SW 1271 (cell line): ENCODE measurements at places on chromosomes 3 and 15.

DNA sequence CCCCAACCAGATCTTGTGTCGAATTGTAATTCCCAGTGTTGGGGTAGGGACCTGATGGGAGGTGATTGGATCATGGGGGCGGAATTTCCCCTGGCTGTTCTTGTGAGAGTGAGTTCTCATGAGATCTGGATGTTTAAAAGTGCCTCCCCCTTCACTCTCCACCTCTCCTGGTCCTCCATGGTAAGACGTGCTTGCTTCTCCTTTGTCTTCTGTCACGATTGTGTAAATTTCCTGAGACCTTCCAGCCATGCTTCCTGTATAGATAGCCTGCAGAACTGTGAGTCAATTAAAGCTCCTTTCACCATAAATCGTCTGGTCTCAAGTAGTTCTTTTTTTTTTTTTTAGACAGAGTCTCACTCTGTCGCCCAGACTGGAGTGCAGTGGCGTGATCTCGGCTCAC lies 42.3 kb downstream of the NR1D2 start:
- no peak for DNase-seq

- DNase-seq = no peak
Measured at GRCh38 chr3:105368566-105369499, 2.1 kb downstream of the ALCAM start.

- no peak for DNase-seq
Measured at GRCh38 chr15:68427366-68427765, 4.6 kb downstream of the ITGA11 start.

GRCh38 chr3:128875556-128876120 lies 3.8 kb upstream of the ACAD9 start:
- DNase-seq = peak; percentile 14

GRCh38 chr3:72255191-72255590 lies 470.2 kb upstream of the PROK2 start:
- no peak for DNase-seq

GRCh38 chr3:178947738-178948137 lies 123.9 kb downstream of the ZMAT3 start:
- DNase-seq = no peak

DNA sequence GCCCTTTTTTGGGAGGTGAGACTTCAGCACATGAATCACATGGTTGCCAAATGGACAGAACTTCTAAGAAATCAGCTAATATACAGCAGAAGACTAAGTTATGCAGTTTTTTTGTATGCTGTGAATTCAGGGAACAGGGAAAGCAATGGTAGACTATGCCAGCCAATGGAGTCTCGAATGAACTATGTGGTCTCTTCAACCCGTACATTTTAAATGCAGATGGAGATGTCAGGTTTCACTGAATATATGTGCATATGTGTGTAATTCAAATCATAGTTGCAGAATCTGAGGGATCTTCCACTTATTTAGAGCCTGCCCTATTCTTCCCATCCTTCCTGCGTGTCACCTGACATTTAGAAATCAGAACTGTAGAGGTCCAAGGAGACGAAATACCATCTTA lies 187.9 kb downstream of the SLCO3A1 start:
- no peak for DNase-seq

DNA sequence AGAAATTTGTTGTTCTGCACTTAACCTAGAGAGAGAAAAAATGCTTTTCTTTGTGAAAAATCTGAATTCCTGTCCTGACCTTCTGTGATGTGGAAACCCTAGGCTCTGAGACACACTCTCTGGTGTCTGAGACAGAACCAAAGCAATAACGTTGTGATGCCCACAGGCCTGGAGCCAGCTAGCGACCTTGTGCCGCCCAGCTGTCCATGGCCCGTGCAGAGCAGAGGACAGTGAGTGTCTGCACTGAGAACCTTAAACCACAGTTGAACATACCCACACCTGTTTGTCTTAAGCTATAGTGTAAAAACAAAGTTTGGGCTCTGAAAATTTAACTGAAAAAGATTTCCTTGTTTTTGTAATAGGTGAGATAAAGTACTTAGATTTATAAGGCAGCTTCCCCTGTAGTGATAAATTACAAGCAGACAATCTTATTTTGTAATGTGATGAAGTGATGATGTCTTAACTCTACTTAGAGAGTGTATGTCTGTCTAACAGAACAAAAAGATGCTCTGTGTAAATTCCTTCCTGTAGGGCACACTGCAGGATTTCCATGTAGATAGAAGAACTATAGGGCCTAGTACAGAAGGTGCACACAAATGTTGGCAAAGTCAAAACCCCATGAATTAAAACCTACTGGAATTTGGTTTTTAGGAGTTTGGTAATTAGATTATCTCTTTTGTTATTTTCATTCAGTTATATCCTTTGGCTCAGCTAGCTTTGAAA lies 62.7 kb downstream of the SNRK start:
- no peak for DNase-seq

DNA sequence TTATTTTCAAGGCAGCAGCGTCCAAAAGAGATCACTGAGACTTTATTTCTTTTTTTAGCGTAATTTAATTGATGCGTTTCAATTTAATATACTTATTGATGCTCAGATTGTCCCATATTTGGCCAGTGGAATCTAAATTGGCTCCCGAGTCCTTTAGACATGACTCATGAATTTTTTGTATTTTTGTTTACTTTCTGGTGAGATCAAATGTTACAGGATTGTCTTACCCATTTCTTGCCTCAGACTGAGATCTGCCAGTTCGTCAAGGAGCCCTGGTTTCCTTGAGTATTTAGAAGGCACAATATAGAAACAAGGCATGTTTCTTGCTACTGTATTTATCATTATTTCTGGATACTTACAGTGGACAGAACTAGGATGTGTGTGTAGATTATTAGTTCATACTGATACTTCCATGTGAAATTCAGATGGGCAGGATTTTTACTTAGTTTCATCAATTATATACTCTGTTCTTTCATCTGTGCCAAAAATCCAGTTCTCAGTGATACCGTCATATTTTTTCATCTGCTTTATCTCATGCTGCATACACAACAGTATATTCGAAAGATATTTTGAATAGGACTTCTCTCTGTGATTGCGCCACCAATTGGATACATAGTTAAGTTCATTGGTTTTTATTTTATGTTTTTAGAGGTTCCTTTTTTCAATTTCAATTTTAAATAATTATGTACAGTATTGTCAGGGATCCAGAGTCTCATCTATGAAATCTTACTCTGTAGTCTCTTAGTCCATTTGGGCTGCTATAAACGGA lies 436.9 kb upstream of the C2CD4B start:
- DNase-seq = no peak

DNA sequence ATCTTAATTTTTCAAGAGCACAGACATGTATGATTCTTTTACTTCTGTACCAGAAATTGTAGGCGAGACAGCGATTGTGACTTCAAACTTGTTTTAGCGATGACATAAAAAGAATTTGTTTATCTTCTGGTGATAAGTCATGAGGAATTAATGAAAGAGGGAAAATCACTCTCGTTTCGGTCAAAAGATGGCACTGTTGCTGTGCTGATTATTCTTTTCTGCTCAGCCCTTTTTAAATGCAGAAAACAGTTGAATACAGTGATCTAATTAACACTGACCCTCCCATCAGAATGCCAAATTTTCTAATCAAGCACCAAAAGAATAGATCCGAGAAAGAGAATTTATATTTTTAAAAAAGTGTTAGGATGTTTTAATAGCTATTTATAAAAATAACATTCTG lies 52.6 kb downstream of the NSUN3 start:
- peak; percentile 3 for DNase-seq

DNA sequence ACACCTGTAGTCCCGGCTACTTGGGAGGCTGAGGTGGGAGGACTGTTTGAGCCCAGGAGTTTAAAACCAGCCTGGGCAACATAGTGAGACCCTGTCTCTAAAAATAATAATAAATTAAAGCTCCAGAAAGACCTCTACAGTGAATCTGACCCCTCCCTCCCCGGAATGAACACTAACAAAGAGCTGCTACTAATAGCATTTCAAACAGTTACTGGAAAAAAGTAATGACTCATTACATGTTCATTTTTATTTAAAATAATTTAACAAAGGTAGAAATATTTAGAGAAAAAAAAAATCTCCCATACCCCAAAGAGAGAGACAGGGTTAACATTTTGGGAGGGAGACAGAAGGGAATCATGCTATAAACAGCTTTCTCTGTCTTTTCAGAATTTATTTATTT lies 2.2 kb upstream of the UBA3 start:
- no peak for DNase-seq

GRCh38 chr15:76401285-76401684 lies 64.7 kb downstream of the ISL2 start:
- DNase-seq = no peak

DNA sequence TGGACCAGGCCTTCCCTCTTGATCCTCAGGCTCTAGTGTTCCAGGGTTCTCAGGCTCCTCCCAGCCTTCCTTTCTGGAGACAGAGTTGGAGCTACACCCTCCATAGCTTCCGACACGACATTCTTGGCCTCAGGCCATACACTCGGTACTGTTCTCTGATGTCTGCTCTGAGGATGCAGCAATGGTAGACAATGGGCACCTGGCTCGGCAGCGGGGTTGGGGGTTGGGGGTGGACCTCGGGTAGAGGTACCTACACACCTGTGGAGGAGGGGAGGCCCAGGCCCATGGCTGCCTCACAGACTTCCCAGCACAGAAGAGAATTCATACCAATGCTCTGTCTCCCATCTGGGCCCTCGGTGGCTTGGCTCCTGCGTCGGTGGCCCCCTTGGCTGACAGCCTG lies 21.4 kb downstream of the CCDC13 start:
- DNase-seq = no peak

- no peak for DNase-seq
Measured at GRCh38 chr3:52286777-52287110, 884 bp upstream of the GLYCTK start.

GRCh38 chr3:148711981-148712666 lies 14.4 kb downstream of the AGTR1 start:
- DNase-seq = no peak

DNA sequence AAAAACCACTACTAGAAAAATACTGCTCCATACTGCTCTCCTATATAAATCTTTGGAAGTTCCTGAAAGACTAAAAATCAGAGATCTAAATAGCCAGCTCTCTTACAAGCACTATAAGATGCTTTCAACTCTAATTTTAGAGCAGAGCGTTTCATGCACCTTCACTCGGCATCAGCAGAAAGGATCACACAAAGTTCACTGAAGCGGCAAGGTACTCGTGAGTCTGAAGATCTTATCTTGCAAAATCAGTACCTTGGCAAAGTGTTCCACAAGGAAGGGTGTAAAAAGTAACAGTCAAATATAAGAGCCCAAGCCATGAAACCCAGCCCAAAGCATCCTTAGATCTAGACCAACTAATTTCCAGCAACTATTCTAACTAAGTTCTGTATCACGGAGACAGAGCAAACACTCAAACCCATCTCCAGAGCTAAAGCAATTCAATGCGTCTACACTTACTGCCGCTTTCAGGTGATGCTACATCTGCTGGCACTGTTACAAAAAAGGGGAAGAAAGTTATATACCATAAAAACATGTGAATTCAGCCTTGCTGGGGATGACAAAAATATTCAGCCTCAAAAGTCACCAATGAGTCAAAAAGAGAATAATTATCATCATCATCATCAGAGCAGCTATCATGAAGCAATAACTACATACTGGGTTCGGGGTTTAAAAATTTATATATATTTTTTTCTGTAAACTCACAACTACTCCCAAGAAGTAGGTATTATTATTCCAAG lies 16.3 kb downstream of the VPS39 start:
- DNase-seq = no peak

GRCh38 chr3:175940881-175941280 lies 1081.7 kb downstream of the NAALADL2 start:
- DNase-seq = no peak

DNA sequence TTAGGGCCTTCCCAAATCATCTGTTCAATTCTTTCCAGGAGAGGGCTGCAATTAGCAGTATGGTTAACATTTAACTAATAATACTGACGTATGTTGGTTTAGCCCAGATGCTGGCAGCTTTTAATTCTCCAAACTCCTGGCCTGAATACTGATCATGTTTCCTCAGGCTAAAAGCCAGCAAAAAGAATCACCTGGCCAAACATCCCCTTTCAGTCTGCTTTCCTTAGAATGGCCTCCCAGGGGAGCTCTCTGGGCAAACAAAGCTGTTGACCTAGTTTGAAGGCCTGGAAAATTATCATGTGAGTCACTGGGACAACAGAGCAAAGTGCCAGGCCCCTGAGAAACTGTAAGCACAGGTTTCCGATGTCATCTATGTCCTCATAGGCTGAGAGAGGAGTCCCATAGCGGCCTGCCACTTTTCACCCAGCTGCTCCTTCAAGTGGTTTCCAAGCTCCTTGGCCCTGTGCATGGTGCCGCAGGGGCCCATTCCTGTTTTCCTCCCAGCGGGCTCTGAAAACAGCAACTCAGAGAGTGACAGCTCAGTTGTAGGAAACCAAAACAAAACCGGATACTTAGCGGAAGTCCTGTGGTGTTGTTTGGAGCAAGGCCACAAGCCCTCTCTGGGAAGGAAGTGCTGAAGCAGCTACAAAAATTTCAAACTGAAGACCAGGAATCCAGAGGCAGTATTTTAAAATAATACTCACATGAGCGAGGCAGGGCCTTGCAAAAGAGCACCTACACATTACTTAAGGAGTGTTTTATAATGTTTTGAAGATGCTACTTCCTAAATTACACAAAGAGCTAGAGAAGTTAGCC lies 36.5 kb upstream of the RAB11A start:
- DNase-seq = peak; percentile 94
